ENCODE measurements at places on chromosomes 6 and 20.

DNA sequence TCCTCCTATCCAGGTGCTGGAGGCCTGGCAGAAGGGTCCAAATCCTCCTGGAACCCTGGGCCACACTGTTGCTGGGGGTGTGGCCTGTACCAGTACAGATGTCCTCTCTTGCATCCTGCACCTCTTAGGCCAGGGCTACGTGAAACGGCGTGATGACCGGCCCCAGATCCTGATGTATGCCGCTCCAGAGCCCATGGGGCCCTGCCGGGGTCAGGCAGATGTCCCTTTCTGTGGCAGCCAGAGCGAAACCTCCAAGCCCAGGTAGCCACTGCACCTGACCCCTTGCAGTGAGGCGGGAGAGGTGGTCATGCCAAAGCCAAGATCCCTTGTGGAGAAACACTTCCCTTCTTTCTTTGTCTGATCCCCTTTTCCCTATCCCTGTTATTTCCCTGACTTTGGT is 14.2 kb downstream of the DNPH1 start:
- no peak overlapping the region for H3K27ac ChIP-seq
- no peaks in the 10 kb centered on the region for H3K27me3 ChIP-seq
- DNase-seq = no peak
- peaks cover 5% of the 10 kb centered on the region for H3K36me3 ChIP-seq

DNA sequence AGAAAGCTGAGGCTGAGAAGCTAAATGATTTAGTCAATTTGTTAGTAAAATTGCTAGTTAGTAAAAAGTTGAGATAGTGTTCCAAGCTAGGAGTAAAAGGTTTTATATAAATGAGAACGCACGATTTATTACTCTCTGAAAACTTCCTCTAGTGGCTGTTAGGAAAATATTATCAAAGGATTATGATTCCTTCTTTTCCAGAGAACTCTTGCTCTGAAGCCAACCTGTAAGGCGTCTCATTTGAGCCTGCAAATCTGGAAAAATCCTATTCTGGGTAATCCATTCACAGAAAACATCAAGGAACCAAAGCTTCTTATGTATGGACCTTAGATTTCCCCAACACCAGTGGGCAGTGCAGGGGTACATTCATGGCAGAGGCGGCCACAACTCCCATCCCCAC is 252.7 kb downstream of the SOD2 start:
- no peak for DNase-seq
- H3K36me3 ChIP-seq = no peaks in the 10 kb centered on the region
- H3K27ac ChIP-seq = no peak overlapping the region
- H3K4me1 ChIP-seq = no peaks in the 10 kb centered on the region
- H3K4me3 ChIP-seq = no peak overlapping the region
- H3K27me3 ChIP-seq = no peaks in the 10 kb centered on the region

- no peak overlapping the region for H3K27ac ChIP-seq
- H3K4me1 ChIP-seq = no peaks in the 10 kb centered on the region
- no peak overlapping the region for H3K4me3 ChIP-seq
These were observed 45.4 kb upstream of the AGPAT4 start for GRCh38 chr6:161319231-161319630.

DNA sequence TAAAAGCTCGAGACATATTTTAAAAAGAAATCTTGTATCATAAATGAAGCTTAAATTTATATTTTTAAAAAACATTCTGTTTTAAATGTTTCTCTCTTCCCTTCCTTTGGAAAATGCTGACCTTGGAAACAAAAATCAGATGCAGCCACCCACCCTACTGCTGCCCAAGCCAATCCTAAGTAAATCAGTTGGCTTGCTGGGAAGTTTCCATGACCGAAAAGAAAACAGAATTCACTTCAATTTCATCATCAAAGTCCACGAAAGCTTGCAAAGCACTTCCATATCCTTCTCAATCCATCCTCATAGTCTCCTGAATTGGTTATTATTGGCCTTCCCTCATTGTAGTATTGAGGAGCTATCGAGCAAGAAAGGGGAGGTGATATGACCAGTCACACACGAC is 80.1 kb downstream of the PLCG1 start:
- no peaks in the 10 kb centered on the region for H3K36me3 ChIP-seq
- H3K4me1 ChIP-seq = peaks cover 40% of the 10 kb centered on the region
- H3K27me3 ChIP-seq = no peaks in the 10 kb centered on the region
- H3K27ac ChIP-seq = no peak overlapping the region
